ENCODE measurements at places on chromosomes 5 and 9.
A peak's percentile ranks its signal among the peaks of the same experiment; 100 is the strongest.

- DNase-seq: no peak
These were observed 19.8 kb downstream of the NACC2 start for GRCh38 chr9:136075134-136075841.

- peak; percentile 35 for DNase-seq
These were observed 3.7 kb downstream of the TLN1 start for GRCh38 chr9:35728041-35728971.

DNA sequence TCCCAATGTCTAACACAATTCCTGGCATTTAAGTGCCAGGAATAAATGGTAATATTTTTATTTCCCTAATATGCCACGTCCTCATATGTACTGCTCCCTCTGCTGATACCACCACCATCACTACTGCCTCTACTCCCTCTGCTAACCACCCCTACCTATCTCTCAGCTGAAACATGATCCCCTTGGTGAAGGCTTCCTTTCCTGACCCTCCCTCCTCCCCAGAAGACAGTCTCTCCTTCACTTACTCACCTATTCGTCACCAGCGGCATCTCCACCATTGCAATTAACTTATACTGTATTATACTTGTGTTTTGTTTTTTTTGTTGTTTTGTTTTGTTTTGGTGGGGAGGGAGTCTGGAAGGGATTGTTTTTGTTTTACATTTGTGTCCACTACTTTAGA, 4.8 kb downstream of the DENND1A start:
- no peak for DNase-seq

DNA sequence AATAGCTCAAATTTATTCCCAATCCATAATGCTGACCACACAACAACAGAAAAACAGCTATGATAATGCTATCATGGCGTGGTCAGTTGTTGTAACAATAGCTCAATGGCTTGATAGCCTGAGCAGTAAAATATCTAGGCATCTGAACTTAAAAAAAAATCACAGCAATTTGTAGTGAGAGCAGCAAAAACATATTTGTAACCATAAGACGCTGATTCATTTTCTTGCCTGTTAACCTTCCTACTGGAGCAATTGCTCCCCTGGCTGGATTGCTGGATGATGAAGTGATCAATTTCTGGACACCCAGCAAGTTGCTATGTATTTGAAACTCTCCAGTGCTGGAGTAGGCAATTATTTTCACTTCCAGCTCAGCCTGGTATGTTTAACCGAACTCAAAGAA, 115.1 kb downstream of the PCSK1 start:
- DNase-seq: no peak

DNA sequence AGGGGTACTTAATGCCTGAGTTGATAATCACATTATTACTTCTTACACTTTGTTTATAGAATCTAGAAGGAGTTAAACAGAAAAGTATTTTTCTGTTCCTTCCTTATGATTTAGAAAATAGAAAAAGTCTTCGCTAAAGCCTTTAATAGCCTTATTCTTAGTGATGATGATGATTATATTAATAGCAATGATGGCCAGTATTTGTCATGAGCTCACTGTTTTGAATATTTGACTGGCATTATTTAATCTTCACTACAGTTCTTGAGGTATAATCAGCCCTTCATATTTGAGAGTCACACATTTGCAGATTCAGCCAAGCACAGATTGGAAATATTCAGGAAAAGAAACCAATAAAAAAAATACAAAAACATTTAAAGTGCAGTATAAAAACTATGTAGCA, 23.3 kb downstream of the NIPBL start:
- no peak for DNase-seq

DNA sequence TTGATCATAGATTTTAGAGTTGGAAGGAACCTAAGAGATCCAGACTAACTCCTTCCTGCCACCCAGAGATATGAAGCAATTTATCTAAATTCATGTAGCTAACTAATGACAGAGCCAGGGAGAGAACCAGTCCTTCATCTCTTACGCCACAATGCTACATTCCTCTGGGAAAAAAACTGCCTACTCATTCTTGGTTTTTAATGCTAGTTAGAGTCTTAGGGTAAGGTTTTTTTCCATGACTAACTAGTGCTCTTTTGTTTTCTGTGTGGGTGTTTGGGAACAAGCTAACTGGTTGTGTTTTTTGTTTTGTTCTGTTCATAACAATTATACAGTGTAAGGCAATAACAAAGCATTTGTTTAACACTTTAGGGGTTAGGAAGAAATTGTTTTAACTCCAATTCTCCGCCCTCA, 52.4 kb downstream of the SLC44A1 start:
- no peak for DNase-seq

DNA sequence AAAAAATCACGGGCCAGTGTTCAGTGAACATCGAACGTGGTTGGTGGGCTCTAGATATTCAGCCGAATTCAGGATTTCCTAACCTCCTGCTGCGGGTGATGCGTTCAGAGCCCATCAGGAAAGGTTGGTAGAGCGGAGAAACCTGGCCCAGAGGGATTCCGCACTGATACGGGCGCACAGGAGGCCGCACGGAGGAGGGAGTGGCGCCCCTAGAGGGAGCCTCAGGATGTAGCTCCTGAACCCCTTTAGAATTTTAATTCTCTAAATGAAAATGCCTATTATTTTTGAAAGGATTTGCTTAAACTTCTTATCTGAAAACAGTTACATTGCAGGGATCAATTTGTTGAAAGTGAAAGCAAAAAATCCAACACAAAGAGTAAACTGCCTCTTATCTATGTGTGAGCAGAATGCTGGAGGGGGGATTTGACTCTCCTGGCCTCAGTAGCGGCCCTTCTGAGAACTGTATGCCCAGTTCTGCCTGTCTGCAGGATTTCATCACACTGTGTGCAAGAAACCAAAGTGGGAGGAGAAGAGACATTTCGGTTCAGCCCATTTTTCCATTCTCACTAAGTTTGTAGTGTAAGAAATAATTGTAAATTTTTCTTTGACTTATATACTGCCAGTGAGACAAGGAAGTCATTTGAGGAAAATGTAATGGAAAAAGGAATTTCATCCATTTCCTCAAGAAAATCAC, 75.9 kb downstream of the TENT4A start:
- no peak for DNase-seq

- DNase-seq: peak; percentile 18
These were observed 450 bp downstream of the GPBP1 start for GRCh38 chr5:57174128-57174889.

- DNase-seq: no peak
These were observed 59.1 kb downstream of the TLR4 start for GRCh38 chr9:117763314-117763713.

DNA sequence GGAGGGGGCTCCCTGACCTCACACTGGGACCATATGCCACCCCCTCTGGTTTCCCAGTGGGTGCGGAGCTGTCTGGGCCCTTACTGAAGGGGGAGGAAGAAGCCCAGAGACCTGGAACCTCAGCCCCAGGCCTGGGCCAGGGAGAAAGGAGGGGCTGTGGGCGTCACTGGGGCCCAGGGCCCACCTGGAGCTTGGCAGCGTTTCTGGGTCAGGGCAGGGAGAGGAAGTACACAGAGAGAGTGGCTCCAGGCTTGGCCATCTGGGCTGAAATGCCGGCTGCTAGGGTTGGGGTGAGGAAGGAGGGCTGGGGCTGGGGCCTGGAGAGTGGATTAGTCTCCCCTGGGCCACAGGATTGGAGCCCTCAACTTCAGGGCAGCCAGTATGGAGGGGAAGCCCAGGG, 6.4 kb upstream of the DAB2IP start:
- no peak for DNase-seq

DNA sequence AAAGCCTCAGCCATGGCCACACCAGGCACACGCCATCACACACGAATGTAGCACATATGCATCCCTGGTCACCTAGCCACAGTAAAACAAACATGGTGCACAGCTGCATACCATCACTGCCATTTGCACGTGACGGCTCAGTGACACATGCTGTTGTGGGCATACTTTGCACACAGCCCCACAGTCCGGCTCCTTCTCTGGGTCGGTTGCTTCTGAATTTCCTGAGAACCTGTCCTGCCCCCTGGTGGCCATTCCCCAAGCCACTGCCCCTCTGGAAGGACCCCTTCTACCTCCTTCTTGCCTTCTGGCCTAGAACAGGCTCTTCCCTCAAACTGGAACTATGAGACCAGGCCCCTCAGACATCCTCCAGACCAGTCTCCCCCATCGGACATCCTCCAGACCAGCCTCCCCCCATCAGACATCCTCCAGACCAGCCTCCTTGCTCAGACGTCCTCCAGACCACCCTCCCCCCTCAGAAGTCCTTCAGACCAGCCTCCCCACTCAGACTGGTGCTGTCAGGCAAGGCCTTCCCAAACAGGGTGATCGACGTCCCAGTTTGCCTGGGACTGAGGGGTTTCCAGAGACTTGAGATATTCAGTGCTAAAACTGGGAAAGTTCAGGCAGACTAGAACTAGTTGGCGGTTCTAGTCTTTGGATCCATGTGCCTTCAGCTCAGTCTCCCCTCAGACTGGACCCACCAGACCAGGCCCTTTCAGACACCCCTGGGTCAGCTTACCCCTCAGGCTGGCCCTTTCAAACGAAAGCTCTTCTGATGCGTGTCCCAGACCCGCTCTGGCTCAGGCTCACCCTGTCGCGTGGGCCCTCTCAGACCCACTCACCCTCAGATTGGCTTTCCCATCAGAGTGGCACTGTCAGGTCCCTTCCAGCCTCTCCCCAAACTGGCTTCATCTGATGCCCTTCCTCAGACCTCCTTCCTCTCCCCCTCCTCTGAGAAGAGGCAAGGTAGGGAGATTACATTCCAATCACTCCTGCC, 24.3 kb upstream of the ENHO start:
- DNase-seq: peak; percentile 61

DNA sequence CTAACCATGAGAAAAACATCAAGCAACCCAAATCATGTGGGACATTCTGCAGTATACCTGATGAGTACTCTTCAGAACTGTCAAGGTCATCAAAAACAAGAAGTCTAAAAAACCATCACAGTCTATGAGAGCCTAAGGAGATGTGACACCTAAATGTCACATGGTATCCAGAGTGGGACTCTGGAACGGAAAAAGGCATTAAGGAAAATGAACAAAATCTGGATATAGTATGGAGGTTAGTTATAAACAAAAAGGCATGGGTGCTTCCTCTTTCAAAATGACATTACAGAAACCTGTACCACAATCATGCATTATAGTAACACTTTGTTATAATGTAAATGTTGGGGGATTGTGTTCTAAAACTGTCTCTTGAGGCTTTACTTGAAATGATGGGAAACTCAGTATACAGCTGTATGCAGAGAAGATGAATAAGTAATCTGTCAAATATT, 47.4 kb downstream of the PRKACG start:
- no peak for DNase-seq

GRCh38 chr9:137110147-137110910, 4.2 kb downstream of the DPP7 start:
- DNase-seq: no peak

DNA sequence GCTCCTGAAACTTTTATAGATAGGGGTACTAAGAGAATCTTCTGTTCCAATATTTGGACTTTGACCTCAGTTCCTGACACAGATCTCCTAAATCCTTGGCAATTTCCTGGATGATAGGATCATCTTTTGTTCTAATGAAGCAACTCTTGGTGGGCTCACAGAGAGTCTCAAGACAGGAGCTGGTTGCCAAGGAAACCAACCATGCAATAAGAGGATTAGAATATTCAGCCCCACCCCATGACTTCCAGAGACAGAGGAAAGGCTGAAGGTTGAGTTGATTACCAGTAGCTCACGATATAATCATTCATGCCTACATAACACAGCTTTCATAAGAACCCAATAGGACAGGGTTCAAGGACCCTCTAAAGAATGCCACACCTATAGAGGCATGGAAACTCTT, 2050.2 kb upstream of the CDH6 start:
- DNase-seq: no peak

- DNase-seq: no peak
These were observed 9.6 kb upstream of the IRGM start for GRCh38 chr5:150836703-150837102.

GRCh38 chr9:109956717-109957440, 176.9 kb downstream of the PALM2AKAP2 start:
- DNase-seq: no peak

Data from stimulated activated CD4-positive, alpha-beta T cell treated with anti-CD3 and anti-CD28 coated beads, Interleukin-2, amount 100 ng/mL, for 48 hours (primary cell).